ENCODE measurements at places on chromosomes 11 and 22.
A peak's percentile ranks its signal among the peaks of the same experiment; 100 is the strongest.

GRCh38 chr11:127393460-127393997 is 393.0 kb upstream of the KIRREL3 start:
- DNase-seq = no peak

- DNase-seq = no peak
These were observed 21.6 kb upstream of the TMEM191C start for GRCh38 chr22:21445437-21446127.

DNA sequence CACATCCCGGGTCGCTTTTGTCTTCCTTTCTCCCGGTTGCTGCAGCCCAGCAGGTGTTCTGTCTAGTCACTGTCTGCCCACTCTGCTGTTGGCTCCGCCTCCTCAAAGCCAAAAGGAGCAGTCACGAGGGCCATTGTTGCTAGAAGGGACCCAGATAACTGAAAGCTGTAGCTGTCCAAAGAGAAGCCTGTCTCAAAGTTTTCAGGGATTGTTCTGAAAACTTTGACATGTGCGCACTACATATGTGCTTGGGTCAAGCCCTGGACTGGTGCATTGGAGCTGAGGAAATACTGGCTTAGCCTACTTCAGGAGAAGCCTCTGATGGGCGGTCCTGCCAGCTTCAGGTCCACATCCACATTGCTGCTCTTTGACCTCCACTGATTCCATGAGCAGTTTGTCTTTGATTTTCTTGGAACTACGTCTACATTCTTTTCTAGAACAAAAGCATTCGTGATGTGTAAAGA is 8.8 kb upstream of the OR2AT4 start:
- DNase-seq = peak; percentile 16

DNA sequence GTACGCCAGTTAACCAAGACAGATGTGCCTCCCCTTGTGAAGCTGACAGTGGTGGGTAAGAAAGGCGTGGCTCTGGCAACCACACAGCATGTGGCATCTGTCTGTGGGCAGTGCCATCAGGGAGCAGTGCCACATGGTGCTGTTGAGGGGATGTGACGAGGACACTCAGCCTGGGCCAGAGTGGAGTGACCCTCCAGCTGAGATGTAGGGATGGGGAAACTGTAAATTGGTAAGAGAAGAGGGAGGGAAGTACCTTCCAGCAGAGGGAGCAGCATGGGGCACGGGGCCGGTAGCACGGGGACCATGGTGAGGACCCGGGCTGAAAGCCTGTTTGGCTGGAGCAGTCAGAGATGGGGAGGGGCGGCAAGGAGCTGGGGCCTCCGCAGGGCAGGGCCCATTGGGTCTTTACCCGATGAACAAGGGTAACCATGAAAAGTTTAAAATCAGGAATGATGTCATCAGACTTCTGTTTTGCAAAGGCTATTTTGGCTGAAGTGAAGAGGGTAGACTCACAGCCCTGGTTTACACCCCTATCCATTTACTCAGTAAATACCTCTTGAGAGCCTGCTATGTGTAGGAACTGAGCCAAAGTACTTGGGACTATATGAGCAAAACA is 10.4 kb downstream of the TMPRSS6 start:
- DNase-seq = no peak

DNA sequence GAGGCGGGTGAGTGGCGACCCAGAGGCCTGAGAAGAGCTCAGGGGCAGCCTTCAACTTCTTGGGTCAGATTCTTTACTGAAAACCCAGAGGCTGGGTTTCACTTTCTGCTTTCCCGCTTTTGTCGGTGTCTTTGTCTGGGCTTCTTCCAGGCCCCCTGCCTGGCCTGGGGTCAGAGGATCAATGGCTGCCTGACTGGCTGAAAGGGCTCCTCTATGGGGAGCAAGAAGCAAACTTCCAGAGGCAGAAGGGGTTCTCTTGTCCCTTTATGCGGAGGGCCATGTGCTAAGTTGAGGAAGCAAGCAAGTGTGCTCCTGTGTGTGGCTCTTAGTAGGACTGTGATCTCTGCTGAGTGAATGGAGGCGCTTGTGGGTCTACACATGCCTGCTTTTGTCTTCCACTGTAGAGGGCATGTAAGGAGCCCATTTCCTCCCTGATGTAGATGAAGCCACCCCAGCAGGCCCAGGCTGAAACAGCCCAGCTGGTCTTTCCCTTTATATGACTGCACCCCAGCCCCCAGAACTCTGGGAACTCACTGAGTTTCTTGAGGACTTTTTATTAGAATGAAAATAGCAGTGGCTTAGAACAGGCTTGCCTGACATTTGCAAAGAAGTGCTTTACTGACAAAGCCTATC is 1.0 kb upstream of the PKNOX2 start:
- no peak for DNase-seq

- DNase-seq = no peak
These were observed 61.8 kb upstream of the PHF21B start for GRCh38 chr22:45071618-45072017.

DNA sequence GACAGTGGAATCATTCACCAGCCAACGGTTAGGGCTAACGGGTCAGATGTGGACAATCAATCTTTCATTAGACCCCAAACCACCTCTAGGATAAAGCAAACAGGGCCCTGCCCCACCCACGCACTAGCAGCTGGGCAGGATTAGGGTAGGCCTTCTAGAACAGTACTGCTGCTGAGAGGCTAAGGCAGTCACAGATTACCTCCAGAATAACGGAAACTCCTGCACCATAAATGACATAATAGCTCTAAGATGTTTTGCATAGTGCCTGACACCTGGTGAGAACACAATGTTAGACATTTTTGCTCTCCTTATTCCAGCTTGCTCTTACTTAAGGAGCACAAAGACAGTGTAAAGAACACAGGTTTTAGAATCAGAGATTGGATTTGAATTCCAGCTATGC is 1.8 kb downstream of the SYTL2 start:
- DNase-seq = no peak

- DNase-seq = peak; percentile 91
These were observed 707 bp upstream of the FTH1 start for GRCh38 chr11:61967924-61968757.

- peak; percentile 46 for DNase-seq
These were observed 2.3 kb downstream of the KRTAP5-11 start for GRCh38 chr11:71580057-71581003.

DNA sequence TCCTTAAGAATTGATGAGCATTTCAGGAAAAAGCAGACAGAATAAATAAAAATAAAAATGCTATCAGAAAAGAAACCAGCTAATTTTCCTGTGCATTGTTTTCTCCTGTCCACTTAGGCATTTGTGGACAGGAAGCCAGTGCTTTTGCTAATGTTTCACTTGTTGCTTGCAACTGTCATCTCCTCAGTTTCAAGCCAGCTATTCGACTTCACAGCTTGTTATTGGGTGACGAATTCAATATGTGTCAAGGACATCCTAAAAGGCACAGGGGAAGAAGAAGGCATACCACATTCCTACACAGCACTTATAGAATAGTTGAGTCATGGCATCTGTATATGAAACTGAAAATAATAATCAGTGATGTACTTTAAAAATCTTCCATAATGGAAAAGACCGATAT is 530.6 kb upstream of the KIRREL3 start:
- DNase-seq = no peak

- no peak for DNase-seq
These were observed 30.0 kb downstream of the WNT7B start for GRCh38 chr22:45946805-45947600.

DNA sequence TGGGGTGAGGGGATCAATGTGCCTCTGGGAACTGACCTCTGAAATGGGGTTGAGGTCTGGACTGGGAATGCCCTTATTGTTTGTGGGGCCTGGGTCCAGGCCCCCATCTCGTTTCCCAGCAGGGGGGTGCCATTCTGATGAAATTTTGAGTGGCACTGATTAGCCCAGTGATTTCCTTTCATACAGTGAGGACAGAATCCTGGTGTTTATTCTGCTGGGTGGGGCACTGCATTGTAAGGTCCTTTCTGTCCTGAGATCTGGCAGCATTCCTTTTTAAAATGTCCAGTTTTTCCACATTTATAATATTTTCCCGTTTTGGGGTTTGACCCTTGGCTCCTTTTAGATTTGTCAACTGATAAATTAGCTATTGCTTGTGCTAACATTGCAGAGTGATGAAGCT is 27.1 kb downstream of the OR10A6 start:
- no peak for DNase-seq

- DNase-seq = no peak
These were observed 13.6 kb upstream of the FGF3 start for GRCh38 chr11:69832561-69833413.

GRCh38 chr11:88016392-88017170 is 158.7 kb downstream of the RAB38 start:
- peak; percentile 84 for DNase-seq

DNA sequence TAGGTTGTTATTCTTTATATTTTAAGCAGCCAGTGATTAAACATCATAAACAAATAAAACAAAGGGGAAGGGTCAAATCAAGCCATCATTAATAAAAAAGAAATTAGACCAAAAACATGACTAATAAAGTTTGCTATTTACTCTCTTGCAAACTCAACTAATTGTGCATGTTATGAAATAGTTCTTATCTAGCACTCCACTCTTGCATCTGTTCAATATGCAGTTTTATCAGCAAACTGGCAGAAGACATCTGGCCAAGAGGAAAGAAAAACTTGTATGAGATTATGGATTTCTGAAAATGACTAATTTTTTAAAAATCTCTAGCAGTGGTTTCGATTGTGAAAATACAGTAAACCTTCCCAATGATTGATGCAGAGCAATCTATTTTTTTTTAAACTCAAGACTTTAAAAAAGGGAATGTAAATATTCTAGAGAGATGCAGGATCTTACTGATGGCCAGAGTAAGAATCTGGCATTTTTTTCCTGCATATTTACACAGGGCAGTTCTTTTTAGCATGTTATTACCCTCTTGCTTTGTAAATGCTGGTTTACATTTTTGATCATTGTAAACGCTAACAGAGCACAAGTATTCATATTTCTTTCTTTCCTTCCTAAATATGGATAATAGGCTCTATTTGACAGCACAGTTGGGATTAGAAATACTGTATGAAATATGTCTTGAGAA is 83.3 kb downstream of the GRIA4 start:
- no peak for DNase-seq

GRCh38 chr22:20001082-20001638 is 15.5 kb downstream of the ARVCF start:
- DNase-seq = no peak

- no peak for DNase-seq
These were observed 72.8 kb downstream of the TRIM44 start for GRCh38 chr11:35735411-35735810.

- DNase-seq = no peak
These were observed 104.5 kb downstream of the NXPE2 start for GRCh38 chr11:114782650-114783310.

- no peak for DNase-seq
These were observed 123.6 kb downstream of the SLC1A2 start for GRCh38 chr11:35295751-35296150.

GRCh38 chr22:43782448-43782847 is 29.7 kb downstream of the EFCAB6 start:
- no peak for DNase-seq

GRCh38 chr11:120058931-120059330 is 79.0 kb downstream of the TRIM29 start:
- no peak for DNase-seq

DNA sequence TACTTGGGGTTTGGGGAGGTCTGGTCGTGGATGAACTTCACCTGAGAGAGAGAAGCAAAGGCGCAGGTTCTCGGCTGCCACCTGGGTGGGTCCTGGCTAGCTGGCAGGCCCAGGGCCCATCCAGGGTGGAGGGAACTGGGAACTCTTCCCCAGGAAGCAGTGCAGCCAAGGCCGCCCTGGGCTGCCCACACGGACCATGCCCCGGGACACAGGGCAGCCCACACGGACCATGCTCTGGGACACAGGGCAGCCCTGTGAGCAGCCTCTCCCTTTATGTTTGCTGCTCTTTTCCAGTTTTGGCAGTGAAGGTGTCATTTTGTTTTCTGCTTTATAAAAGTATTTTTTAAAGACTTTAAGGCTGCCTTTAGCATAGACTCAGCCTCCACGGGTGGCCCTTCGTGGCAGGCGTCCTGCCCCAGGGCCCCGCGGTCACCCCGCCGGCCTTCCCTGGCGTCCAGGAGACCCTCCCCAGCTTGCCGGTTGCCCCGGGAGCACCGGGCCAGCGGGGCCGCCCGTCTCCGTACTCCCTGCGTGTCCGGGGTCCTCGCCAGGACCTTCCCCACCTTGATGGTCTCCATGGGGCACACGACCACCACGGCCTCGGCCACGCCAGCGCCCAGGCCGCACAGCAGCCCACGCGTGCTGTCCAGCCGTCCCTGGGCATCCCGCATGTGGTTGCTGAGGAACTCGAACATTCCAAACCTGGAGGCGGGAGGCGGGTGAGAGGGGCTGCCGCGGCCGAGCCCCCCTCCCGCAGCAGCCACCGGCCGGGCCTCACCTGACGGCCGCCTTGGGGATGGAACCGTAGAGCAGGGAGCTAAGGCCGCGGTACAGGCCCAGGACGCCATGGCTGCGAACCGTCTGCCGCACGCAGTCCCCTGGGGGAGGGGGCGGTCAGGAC is 1.1 kb downstream of the SLC25A1 start:
- no peak for DNase-seq

- no peak for DNase-seq
These were observed 435.9 kb upstream of the FAT3 start for GRCh38 chr11:91788764-91789163.

DNA sequence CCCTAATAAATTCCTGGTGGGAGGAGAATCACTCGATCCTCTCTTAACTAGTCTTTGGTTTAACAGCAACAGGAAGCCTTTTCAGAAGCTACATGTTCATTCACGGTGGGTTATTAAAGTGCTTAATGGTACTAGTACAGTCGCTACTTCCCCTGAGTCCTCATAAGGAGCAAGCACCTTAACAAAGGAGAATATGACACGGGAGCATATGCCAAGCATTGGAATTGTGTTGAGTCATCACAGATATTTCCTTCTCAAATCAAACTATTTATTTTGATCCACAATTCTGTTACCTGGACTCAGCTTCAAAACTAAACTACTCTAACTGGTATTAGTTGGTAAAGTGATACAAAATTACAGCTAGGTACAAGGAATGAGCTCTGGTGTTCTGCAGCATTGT is 177.5 kb upstream of the CTSC start:
- DNase-seq = no peak
